ENCODE measurements at places on chromosomes 7 and 10.

DNA sequence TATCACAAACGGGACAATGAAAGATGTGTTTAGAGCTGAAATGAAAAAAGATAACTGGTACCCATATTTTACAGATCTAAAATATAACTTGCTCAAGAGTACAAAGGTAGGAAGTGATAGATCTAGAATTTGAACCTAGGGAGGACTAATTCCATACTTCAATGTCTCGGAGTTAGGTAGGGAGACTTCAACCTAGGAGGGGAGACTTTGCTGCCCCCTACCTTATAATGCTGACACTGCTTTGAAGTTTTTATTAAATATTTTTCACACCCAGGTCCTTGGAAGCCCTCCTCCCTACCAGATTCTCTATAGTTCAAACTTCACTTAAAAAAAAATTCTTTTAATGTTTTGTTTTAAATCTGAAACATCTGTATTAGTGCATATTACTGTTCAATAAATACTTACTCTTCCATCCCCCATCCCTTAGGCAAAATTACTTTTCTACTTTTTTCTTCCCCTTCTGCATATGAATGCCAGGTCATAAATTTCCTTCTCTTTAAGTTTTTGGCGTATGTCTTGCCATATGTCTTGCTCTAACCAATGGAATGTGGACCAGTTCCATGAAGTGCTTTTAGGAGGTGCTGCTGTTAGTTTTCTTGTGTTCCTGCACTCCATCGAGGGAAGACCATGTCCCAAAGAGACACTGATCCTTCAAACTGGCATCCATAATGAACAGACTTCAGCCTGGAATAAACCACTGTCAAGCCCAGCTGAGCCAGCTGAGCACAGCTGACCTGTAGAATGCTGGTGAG is 57.8 kb downstream of the MICU1 start:
- DNase-seq = no peak

DNA sequence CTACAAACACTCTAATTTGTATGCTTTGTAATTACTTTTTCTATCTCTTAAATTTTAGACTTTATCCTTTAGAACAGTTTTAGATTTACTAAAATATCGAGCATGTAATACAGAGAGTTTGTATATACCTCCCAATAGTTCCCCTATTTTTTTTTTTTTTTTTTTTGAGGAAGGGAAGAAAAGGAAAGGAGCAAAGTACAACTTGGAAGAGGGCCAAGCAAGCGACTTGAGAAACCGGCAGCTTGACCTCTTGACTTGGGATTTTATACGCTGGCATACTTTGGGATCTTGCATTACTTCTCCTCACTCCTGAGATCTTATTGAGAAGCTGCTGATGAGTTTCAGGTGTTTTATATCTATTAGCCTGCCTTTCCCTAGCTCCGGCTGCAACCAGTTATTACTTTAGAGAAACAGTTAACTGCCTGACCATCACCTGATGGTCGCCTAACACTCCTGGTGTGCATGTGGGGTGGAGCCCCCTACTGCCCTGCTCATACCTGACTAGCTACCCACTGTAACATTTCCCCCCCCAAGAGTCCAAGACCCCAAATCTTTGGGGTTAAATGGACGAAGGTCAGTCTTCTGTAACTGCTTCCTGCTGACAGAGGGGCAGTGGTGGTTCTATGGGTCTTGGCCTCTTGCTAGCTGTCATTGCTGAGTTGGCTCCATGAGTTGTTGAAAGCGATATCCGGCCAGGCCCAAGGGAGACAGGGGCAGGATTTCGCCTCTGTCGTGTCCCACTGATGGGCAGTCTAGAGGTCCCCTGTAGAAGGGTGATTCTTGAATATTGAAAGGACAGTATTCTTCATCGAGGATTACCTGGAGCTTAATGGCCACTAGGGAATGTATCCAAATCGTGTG is 28.5 kb downstream of the MKLN1 start:
- DNase-seq = no peak

DNA sequence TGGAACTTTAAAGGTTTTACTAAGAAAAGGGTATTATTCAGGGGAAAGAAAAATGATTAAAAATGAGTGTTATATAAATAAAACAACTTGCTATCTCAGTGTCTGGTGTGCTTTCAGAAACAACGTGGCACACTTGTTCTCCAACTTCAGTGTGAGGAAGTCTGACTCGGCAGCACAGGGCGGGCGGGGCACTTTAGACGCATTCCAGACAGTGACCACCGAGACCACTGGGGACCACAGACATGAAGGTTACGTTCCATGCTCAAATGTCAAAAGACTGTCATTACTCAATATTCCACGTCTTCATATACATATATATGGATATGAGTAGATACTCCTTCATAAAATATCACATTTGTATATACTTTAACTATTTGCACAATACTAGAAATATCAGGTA is 87.0 kb downstream of the LARP4B start:
- no peak for DNase-seq

DNA sequence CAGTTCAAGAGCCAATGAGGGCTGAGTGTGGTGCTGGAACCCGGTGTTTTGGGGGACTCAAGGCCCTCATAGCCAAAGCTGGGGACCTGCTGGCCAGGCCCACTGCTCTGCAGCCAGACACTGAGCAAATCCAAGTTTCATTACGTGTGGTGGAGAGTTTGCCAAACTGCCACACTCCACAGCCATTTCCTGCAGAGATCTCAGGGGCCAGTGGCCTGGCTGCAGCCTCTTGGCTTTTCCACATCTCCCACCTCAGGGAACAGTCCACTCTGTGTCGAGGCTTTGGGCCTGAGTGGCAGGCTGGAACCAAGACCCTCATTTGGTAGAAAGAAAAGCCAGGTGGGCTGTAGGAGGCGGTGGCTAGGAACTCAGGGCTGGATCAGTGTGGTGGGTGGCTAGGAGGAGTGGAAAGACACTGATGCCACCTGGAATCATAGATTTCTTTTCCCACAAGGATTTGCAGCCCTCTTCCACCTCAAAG is 3.2 kb downstream of the HOXA11 start:
- no peak for DNase-seq

All from T-helper 2 cell treated with Interferon-gamma antibody and Interleukin-4, amounts not matched to agents 5 μg/mL and 100 μg/mL, for 36 hours (primary cell).